ENCODE measurements at places on chromosomes 3 and 15.

DNA sequence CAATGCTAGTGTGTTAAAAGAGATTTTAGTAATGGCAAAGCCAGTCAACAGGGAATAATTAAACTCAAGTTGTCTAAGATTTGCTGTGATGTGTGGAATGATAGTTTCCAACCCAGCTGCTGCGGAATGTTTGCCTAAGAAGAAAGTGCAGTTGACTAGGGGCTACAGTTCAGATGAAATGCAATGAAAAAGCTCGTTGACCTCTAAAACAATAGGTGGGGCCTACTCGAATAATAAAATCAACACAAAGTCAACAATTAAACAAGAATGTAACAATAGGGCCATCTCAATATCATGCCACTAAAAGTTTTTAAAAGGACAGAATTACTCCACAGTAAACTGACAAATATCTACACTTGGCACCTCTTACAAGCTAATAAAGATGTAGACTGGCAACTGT is 484.2 kb downstream of the MECOM start:
- no peak overlapping the region for H3K27ac ChIP-seq
- no peak for ATAC-seq
- H3K36me3 ChIP-seq = no peaks in the 10 kb centered on the region

GRCh38 chr3:121542924-121543323 is 2.9 kb downstream of the POLQ start:
- H3K27ac ChIP-seq = no peak overlapping the region
- peaks cover 17% of the 10 kb centered on the region for H3K4me1 ChIP-seq
- ATAC-seq = no peak
- no peak overlapping the region for H3K4me3 ChIP-seq
- no peaks in the 10 kb centered on the region for H3K27me3 ChIP-seq
- H3K36me3 ChIP-seq = no peaks in the 10 kb centered on the region

DNA sequence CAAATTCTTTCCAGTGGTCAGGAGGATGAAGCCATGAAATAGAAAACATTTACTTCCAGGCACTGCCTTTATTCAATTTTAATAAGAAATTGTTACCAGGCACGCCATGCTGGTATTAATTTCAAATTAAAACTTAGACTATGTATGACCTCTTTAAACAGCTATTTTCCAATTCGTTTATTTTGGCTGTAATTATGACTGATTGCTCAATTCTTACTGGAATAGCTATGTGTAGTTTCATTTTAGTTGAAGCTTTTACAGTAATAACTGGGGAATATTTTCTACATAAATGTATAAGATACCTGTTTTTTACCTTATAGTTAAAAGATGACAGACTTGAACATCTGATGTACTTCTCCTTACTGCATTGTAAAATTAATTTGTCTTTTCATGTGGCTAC is 480.0 kb upstream of the GOLIM4 start:
- H3K36me3 ChIP-seq = no peaks in the 10 kb centered on the region
- H3K4me1 ChIP-seq = no peaks in the 10 kb centered on the region
- H3K4me3 ChIP-seq = no peak overlapping the region
- ATAC-seq = no peak

DNA sequence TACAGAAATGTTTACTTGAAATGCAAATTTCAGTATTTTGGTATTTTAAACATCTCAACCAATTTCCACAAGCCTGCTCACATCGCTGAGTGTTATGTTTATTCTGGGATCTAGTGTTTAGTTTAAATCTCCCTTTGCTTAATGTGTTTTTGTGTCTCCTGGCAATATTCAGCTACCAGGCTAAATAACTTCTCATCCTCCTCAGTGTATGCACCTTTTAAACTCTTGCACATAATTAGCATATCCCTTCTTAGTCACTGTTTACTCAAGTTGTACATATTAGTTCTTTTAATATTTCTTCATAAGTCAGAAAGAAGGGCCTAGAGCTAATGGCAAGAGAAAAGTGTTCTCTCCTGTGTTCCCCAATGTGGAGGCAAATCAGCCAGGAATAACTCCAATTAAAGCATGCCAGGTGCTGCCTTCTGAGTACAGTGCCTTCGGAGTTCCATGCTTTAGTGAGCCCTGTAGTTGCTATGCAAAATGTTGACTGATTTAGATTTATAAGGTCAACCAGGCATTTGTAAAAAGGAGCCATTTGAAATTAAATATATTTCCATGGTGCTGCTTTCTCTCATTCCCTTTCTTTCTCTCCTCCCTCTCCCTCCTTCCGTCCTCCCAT is 234.3 kb downstream of the GAP43 start:
- H3K36me3 ChIP-seq = no peaks in the 10 kb centered on the region
- no peak overlapping the region for H3K4me3 ChIP-seq
- no peaks in the 10 kb centered on the region for H3K4me1 ChIP-seq
- no peak overlapping the region for H3K27ac ChIP-seq
- ATAC-seq = no peak
- H3K27me3 ChIP-seq = peaks cover 49% of the 10 kb centered on the region

DNA sequence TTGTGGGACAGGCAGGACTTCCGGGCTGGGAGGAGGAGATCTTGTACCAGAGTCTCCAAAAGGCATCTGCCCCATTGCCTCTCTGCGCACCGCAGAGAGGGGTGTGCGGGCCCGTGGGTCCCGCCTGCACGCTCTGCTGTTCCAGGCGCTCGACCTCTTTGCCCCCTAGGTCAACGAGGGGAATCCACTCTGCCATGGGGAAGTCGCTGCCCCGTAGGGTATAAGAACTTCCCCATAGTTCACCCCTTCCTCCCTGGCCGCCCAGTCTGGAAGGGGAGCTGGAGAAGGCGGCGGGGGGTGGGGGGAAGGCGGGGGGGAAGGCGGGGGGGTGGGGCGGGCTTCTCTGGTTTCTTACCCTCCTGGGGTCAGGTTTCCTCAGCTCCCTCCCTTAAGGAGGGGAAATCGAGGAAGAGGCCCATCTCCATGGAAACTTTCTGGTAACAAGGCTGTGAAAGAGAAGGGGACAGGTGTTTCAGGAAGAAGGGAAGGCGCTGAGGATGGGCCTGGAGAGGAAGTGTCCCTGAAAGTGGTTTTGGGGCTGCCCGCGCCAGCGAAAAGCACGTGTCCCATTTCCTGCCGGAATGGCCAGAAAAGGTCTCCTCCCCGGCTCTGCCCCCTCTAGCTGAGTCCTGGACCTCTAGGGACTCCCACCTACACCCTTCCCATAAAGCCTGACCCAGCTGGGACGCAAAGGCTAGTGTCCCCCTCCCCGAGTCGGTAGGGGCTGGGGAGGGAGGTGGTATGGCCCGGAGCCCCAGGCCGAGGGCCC is 27.5 kb downstream of the NR1I2 start:
- peak overlapping the region; percentile 84 for H3K4me3 ChIP-seq
- H3K27me3 ChIP-seq = no peaks in the 10 kb centered on the region
- peaks cover 10% of the 10 kb centered on the region for H3K4me1 ChIP-seq
- H3K36me3 ChIP-seq = no peaks in the 10 kb centered on the region

GRCh38 chr3:196335503-196335948 is 2.7 kb downstream of the TM4SF19 start:
- H3K4me3 ChIP-seq = no peak overlapping the region
- H3K27me3 ChIP-seq = peaks cover 6% of the 10 kb centered on the region
- peak; percentile 56 for ATAC-seq
- no peaks in the 10 kb centered on the region for H3K36me3 ChIP-seq
- peaks cover 7% of the 10 kb centered on the region for H3K4me1 ChIP-seq
- no peak overlapping the region for H3K27ac ChIP-seq

DNA sequence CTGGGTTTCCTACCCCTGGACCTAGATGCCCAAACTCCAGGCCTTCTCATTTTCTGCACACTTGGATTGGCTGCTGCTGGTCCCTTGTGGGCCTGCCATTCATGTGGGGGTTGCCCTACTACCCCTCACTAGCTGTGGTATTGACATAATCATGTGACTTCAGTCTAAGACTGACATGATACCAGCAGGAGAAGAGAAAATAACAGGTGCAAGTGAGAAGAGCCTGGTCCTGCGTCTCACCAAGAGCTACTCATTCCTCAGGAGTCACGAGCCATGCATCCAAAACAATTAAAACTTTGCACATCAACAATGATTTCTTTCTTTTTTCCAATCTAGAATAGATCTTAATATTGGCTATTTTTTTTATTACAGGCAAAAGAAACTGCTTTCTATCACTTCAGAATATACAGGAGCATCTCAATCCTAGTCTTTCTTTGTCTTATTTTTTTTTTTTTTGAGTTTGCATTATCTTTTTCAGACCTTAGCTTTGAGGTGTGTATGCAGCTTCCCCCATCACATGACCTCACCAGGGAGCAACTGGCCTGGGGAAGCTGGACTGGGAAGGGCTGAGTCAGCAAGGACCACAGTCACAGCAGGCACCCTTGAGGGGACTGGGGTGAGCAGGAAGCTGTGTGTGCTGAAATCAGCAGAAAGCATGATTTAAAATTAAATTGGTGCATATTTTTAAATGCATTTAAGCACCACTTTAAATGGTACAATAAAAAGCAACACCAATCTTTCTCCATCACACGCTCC is 27.6 kb downstream of the SLC9A9 start:
- H3K36me3 ChIP-seq = peaks cover 5% of the 10 kb centered on the region
- H3K27me3 ChIP-seq = no peaks in the 10 kb centered on the region
- peaks cover 2% of the 10 kb centered on the region for H3K4me1 ChIP-seq
- no peak overlapping the region for H3K27ac ChIP-seq
- no peak overlapping the region for H3K4me3 ChIP-seq

Data from stimulated activated memory B cell treated with anti-CD40 and anti-IgM and Interleukin-4, amounts not matched to agents 10 μg/mL and 1 μg/mL and 100 μg/mL, for 72 hours (primary cell).